ENCODE measurements at places on chromosomes 13 and 19.
A peak's percentile ranks its signal among the peaks of the same experiment; 100 is the strongest.

GRCh38 chr19:39679791-39680168 lies 24.1 kb downstream of the LGALS16 start:
- no peak for DNase-seq

GRCh38 chr13:95212983-95213850 lies 88.0 kb downstream of the ABCC4 start:
- DNase-seq = no peak

GRCh38 chr13:30744681-30745077 lies 9.3 kb downstream of the ALOX5AP start:
- DNase-seq = no peak

DNA sequence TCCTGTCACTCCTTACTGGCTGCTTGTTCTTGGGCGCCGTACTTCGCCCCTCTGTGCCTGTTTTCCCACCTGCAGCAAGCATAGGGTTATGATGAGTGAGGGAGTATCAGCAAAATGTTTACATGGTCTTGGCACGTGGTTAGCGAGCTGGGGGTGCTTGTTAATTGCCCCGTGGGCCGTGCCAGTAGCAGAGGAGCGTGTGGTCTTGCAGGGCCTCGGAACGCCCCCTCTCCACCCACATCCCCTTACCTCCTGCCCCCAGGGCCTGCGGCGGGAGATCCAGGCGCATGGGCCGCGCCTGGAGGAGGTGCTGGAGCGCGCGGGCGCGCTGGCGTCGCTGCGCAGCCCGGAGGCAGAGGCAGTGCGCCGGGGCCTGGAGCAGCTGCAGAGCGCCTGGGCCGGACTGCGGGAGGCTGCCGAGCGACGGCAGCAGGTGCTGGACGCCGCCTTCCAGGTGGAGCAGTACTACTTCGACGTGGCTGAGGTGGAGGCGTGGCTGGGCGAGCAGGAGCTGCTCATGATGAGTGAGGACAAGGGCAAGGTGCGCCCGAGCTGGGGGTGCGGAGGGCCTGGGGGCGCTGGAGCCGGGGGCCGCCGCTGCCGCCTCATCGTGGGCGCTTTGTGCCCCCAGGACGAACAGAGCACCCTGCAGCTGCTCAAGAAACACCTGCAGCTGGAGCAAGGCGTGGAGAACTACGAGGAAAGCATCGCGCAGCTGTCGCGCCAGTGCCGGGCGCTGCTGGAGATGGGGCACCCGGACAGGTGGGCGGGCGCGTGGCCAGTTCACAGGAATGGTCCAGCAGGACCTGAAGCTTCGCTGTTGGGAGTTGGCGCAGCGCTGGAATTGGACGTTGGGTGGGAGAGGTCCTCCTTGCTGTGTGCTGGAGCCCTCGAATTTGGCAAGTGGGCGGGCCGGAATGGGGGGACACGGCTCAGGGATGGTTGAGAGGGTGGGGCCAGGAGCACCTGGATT lies 22.5 kb upstream of the SHKBP1 start:
- no peak for DNase-seq

- DNase-seq = no peak
These were observed 64.8 kb downstream of the DCT start for GRCh38 chr13:94414708-94415107.

- no peak for DNase-seq
These were observed 35.8 kb upstream of the GTF2F2 start for GRCh38 chr13:45084515-45084914.

DNA sequence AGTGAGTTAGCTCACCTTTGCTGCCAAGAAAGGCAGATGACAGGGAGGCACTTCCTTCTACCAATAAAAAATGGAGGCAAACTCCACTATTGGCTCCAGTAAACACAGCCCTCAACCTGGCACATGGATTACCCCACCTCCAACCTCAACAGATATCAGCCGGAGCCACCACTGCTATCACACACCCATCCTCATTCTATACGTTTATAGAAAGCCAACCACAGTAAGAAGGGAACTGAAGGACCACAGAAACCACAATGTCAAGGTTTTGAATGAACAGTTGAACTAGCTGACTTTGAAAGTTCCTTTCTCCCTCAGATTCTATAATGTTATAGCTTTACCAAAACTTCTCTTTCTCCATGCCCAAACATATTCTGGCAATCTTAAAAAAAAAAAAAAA lies 526.2 kb downstream of the UQCRFS1 start:
- DNase-seq = no peak

DNA sequence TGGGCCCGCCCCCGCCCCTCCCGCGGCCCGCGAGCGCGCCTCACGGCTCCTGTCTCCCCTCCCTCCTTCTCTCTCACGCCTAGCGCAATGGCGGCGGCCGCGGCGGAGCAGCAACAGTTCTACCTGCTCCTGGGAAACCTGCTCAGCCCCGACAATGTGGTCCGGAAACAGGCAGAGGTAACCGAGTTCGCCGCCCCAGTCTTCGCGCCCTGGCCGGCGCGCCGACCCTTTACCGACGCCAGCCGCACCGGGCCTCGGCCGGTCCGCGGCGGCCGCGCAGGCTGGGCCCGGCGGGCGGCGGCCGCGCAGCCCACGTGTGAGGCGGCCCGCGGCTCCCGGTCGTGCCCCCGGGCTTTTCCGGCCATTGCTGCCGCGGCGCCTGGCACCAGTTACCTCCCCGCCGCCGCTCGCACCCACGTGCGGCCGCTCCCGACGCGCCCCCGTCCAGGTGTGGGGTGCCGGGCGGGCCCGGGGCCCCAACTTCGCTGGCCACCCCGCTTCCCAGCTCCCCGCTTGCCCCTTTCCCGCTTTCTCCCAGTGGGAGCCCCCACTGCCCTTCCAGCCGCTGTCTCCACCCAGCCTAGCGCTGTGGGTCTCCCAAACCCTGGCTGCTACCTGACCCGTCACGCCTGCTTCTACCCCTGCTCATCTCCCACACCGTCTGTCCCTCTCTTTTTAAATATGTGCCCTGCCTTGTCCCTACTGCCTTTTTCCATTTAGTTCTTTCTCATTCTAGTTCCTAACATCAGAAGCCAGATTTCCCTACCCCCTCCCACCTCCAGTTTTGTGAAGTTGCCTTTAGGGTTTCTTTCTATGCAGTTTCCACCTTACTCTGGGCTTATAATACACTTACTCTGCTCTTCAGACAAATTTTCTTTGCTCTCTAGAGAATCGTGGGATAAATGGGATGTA lies 23.4 kb downstream of the IPO5 start:
- DNase-seq = no peak

GRCh38 chr19:2739602-2740313 lies at the start of gene SLC39A3:
TSS of gene SLC39A3 (minus strand) at chr19:2740017. CDS start at chr19:2737257, 2,760 bp downstream.
- DNase-seq = peak; percentile 98

- DNase-seq = no peak
These were observed 2.4 kb downstream of the GNA15 start for GRCh38 chr19:3138268-3138667.
